Transverse colon (tissue), 4 donors: ENCODE measurements at places on chromosomes 2 and 18.
A peak's percentile ranks its signal among the peaks of the same experiment; 100 is the strongest.

GRCh38 chr2:171972329-171972982 lies 27.3 kb upstream of the METAP1D start:
- DNase-seq = no peak

- no peak for DNase-seq
These were observed 67.3 kb downstream of the KYNU start for GRCh38 chr2:142944721-142945120.

DNA sequence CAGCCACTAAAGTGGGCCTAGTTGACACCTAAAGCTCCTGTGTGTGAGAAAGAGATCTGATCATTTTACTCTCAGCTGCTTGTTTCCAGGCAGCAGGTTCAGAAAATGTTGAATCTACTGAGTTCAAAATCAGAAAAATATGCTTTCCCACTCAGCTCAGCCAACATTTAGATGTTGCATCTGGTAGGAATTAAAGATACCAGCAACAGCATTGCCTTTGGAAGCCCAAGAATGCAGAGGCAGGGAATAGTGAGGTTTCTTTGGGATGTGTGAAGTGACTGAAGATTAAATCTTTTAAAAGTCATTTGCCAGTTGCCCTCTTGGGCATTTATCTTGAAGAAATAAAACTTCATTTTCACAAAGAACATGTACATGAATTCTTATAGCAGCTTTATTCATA lies 33.9 kb upstream of the DOCK10 start:
- DNase-seq = no peak

- DNase-seq = no peak
These were observed 50.9 kb upstream of the CD226 start for GRCh38 chr18:69998523-69998987.

GRCh38 chr2:46857871-46858701 lies 57.5 kb downstream of the MCFD2 start:
- DNase-seq = no peak

DNA sequence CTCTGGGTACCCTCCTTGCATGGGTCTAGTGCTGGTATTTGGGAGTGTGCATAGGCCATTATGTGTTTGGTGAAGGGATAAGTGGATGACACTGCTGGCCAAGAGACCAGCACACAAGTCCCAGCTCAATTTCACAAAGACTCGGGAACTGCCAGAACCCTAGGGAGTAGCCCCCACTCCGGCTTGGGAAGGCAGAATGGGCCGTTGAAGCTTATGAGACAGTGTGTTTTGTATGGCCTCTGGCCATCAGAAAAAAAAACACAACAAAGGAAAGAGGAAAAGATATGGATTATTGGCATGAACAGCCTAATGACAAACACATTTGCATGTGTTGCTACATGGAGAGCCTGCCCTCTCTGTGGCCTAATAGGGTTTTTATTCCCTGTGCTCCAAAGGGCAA lies 144.2 kb downstream of the TTC32 start:
- no peak for DNase-seq

DNA sequence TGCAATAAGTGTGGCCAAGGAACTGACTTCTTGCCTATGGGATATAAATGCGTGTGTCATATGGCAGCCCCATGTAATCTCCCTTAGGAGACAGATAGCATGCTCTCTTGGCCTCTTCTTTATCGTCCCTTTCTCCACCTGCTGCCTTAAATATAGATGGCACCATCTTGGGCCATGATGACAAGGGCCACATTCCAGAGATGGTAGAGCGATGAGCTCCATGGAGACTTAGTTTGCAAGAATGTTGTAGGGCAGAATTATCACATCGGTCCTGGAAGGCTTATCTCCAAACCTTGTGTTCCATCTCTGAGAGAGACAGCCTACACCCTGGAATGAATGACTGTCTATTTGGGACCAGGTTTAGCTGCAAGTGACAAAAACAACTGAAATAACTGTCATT lies 536.7 kb downstream of the TNS1 start:
- no peak for DNase-seq

DNA sequence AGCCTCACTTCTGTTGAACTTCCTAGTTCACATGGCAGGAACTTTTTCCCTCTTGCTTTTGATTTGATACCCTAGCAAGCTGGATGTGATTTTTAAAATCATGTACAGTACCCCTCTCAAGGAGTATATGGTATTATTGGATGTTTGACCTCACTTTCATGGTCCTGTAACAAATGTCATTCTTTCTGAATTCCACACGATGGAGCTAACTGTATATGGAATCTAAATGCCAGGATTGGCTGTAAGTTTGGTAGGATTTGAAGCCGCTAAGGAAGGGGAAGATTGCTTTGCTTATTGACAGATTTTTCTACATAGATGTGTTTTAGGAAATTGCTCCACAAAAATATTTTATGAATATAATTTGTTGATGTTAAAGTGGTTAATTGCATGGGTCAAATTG lies 18.3 kb downstream of the MAIP1 start:
- DNase-seq = no peak

- DNase-seq = no peak
These were observed 327.2 kb upstream of the PKDCC start for GRCh38 chr2:41720331-41721251.

DNA sequence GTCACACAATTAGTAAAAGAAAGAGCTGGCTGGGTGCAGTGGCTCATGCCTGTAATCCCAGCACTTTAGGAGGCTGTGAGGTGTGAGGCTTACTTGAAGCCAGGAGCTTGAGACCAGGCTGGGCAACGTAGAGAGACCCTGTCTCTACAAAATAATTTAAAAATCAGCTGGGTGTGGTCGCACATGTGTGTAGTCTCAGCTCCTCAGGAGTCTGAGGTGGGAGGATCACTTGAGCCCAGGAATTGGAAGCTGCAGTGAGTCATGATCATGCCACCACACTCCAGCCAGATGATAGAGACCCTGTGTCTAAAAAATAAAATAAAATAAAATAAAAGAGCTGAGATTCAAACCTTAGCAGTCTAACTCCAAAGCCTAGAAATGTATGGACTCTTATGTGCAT lies 39.0 kb upstream of the NEDD4L start:
- DNase-seq = no peak

DNA sequence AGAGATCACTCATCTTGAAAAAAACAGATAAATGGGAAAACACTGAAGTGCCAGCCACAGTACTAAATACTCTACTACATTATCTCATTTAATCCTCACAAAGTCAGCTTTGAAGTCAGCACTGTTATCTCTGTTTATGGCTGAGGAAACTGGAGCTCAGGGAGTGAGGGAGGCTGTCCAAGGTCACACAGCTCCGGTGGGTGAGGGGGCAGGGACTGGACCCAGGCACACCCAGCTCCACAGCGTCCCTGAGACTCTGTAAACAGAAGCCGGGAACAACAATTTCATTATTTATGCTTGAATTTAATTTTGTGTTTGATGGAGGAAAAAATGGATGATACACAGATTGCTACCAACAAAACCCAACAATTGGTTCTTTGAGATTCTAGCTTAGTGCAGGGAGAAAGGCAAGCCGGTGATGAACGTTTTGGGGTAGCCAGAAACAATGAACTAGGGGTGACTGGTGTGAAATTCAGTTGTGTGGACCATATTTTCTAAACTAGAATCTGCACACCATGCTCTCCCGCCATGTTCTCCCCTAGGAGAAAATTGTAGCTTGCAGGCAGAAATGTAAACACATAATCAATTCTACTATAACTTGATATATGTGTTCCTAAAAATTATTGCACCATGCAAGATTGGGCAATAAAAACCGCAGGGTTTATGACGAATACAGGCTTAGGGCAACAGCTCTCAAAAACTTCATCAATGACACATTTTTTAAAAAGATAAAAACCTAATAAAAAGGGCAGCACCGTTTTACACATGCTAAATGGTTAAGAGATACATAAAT lies at the start of gene GREB1:
Gene GREB1 (plus strand): TSS at position 768 of the 793 bp plus-strand sequence. CDS start 22,570 bp downstream, outside the sequence.
- no peak for DNase-seq

DNA sequence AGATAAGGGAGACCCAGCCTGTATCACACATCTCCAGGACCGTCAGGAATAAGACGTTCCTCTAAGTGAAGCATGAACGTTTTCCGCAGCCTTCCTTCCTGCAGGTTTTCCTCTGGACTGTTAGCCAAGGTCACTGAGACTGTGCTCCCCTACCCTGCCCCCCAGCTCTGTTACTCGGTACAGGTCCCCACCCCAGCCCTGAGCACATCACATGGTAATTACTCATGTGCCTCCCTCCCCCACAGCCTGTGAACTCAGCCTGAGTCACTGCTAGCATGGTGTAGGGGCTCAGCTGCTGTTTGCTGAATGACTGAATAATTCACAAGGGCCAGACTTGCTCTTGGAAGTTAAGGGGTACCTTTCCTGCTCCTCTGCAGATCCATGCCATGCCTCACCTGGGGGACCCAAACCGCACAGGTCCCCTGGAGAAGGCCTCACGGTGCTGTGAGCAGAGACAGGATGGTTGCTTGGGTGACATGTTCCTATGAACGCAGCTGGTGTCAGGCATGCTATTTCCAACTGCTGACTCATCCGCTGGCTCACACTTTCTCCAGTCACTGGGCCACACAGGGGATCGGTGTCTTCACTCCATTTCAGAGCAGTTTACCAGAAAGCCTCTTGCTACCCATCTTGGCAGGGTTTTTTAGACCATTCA lies 88.2 kb downstream of the PLB1 start:
- peak; percentile 50 for DNase-seq

DNA sequence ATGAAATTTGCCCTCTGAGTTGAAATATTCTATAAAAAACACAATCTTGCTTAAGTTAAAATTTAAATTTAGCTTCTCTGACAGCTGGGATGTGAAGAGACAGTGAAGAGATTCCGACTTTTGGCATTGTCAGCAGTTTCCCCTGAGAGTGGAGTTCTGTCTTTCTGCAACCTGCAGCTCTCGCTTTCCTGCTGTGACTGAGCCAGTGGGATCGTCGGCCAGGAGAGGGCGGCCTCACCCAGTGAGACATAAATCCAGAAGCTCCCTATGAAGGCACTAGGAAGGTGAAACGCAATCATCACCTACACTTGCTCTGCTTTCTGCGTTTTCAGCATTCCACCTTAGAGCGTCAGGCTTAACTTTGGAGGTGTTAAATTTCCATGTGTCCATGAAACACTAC lies 75.4 kb upstream of the HNMT start:
- DNase-seq = peak; percentile 29

- no peak for DNase-seq
These were observed 190.8 kb upstream of the SLC8A1 start for GRCh38 chr2:40642726-40643125.

GRCh38 chr2:176088048-176088936 lies 4.2 kb upstream of the HOXD13 start:
- peak; percentile 59 for DNase-seq

DNA sequence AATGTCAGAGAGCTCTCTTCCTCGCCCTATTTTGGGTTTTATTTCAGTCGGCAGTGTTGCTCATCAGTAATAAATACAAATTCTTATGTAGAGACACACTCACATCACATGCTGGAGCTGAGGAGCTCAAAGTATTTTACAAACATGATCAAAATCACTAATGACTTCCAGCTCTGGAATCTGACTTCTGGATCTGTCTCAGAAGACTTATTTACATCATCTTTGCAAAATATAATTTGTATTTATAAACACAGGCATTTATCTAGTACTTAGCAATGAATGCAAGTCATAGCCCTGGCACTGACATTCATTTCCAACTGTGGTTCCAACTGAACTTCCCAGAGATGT lies 327.1 kb downstream of the NCKAP5 start:
- DNase-seq = no peak

DNA sequence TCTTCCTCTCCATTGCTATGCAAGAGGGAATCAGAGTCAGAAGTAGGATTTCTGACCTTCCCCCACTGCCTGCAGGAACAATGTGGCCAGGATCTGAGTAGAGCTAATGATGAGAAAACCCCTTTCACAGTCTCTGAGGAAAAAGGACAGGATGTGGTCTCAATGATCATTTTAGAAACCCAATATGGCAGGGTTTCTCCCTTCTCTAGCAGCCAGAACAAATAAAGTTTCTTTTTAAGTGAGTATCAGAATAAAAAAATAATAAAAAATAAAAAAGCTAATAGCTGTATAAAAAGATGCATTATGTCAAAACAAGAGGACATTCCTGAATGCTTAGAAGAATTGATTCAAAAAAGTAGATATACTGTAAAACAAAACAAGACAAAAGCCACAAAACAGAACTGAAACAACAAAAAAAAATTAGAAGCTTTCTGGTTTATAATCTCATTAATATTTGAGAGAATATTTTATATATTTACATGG lies 1124.9 kb upstream of the ZEB2 start:
- no peak for DNase-seq

DNA sequence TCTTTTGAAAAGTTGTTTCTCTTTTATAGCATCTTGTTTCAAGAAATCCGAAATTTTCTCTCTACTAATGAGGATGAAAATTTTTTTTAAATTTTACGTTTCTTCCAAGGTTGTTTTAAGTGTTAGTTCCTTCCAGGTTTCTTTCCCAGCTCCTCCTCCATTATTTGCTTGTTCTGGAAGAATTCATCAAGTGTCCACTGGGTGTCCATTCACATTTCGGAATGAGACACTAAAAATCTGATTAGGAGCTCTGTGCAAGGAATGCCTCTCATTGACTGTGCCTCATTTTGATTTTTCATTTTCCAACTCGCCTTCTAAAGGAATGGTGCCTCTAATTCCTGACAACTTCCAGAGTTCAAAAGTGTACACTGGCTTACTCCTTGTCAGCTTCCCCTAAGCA lies 6.1 kb downstream of the SP100 start:
- DNase-seq = no peak

GRCh38 chr2:46978723-46979122 lies 63.1 kb upstream of the MCFD2 start:
- DNase-seq = no peak

GRCh38 chr2:12347066-12347493 lies 369.7 kb upstream of the TRIB2 start:
- DNase-seq = no peak

DNA sequence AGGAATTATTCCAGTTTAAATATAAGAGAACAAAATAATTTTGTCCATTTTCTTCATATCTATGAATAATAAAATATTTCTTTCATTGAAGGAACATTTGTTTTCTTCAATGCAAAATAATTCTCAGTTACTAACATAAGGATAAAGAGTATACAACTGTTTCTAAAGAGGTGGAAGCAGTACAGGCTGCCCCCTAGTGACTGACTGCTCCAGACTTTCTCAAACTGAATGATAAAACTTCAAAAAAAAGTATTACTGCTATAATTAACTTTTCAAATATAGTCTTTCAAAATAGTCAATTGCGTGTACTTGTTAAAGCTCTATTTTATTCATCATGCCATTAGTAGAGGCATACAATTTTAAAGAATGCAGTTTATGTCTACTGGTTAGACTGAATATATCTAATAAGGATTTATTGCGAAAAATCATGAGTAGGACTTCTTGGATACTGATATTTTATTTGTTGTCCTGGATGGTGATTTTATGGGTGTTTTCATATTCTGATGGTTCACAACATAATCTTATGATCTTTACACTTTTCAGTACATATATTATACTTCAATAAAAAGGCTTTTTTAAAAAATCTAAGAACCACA lies 100.1 kb downstream of the WDPCP start:
- DNase-seq = no peak
